NCI-H1436 (cell line): ENCODE measurements at places on chromosomes 1 and 21.
A peak's percentile ranks its signal among the peaks of the same experiment; 100 is the strongest.

GRCh38 chr1:95263450-95263849 is 29.4 kb downstream of the RWDD3 start:
- DNase-seq = no peak

DNA sequence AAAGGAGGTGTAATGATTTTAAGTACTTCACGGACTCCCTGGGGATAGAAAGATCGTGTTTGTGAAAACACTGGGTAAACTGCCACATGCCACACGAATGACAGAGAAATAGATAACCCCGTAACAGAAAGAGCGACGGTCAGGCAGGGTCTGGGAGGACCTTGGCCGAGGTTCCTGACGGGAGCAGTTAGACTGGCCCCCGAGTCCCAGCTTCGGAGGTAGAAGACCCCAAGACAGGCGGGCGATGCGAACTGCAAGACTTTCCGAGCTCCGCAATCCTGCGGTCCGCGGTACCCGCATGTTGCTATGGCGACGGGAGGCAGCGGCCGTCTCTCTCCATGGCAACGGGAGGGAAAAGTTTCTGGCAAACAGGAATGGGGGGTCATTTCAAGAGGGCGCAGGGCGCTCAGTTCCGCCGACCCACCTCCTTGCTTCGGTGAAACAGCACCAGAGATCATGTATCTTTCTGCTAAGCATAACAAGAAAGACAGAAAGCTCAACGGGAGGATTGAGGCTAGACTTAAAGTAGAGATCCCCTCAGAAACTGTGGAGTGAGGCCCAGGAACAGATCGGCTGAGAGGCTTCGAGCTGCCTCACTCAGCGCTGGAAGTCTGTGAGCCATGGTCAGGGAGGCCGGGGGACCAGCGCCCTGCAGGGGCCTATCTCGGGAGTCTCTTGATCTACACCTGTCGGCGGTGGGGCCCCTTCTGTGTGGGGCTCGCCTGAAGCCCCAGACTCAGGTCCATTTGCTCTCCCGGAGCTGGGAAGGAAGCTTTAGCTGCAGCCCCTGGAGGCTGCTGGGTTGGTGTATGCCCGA is 685 bp upstream of the SYT6 start:
- no peak for DNase-seq

GRCh38 chr1:234884701-234885100 is 243.9 kb downstream of the TOMM20 start:
- no peak for DNase-seq

GRCh38 chr1:153583976-153584375 is 18.3 kb upstream of the S100A2 start:
- DNase-seq = no peak

- DNase-seq = no peak
Observed at GRCh38 chr1:159010391-159010790, 684 bp downstream of the IFI16 start.

DNA sequence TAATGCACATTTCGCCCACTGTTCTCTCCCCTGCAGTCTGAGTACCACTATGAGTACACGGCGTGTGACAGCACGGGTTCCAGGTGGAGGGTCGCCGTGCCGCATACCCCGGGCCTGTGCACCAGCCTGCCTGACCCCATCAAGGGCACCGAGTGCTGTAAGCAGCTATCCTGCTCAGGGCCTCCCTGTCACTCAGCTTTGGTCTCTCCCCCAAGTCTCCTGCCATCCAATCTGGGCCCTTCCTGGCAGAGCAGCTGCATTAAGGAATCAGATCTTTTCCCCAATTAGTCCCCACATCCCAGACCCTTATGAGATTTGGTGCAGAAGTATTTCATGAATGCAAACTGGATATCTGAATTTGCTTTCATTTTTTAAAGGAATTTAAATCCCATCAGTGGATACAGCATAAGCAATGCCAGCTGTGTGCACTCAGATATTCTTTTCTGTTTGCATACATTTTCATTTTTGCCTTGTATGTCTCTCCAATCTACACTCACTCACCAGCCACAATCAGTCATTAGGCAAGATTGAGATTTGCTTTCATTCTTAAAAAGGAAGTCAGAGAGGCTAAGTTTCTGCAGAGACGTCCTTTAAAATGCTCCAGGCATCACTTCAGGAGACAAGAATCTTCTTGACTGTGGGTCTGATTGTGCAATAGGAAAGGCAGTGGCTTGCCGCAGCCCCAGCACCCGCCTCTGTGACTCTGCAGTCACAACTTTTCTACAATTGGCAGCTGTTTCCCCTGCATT is 48.1 kb downstream of the ELAPOR1 start:
- DNase-seq = no peak

- DNase-seq = no peak
Observed at GRCh38 chr21:16376673-16377072, 646.9 kb downstream of the USP25 start.

GRCh38 chr1:192588546-192588945 is 13.0 kb downstream of the RGS1 start:
- DNase-seq = no peak

DNA sequence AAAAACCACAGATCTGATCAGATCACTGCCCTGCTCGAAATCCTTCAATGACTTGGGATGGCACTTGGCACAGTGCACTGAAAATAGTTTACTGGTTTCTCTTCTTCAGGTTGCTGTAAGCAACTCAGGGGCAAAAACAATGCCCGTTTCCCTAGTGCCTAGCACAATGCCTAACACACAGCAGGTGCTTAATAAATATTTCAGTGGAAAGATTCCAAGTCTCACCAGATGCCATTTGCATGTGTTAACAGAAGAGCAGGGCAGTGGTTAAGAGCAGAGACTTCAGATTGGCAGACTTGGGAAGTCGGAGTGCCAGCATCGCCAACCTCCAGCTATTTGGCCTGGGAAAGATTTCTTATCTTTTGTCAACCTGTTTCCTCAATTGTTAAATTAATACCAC is 10.9 kb upstream of the METTL25B start:
- DNase-seq = no peak

DNA sequence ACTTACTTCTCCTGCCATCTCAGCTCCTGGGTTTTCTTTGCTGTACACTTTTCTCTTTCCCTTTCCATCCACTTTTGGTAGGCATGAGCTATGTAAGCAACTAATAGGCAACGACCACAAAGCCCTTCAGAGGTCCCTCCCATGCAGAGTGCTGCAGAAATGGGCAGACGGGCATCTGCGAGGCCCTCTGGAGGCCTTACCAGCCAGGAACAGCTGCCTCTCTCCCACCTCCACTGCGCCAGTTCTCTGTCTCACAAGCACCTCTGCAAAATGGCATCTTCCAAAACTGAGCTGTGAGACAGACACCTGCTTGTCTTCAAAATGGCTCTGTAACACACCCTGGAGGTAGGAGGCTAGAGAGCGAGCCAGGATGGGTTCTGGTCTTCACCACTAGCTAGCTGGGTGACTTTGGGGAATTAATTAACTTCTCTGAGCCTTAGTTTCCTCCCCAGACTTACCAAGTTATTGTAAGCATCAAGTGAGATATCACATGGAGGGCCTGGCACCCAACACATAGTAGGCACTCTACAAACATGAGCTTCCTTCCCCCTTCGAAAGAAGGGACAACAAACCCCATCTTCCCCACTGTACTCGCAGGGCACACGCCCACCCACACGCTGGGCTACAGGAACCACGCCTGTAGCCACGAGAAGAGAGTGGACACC is 62.0 kb downstream of the BCAR3 start:
- DNase-seq = peak; percentile 39

GRCh38 chr1:51305371-51305823 is 25.0 kb downstream of the TTC39A start:
- DNase-seq = no peak

DNA sequence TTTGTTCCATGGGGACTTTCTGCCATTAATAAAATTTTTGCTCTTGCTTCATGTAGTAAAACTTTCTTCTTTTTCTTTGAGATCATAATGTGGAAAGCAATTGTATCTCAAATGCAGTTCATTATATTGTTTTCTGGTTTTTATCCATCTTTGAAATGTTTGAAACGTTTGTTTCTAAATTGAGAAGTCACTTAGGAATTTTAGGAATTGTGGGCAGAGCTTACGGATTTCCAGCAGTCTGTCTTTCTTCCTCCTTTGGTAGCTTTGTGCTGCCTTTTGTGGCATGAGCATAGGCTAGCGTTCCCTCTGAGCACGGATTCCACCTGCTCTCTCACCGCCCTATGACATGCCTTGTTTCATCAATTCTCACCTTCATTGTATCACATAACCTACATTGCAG is 2.9 kb upstream of the ST6GALNAC5 start:
- DNase-seq = no peak

DNA sequence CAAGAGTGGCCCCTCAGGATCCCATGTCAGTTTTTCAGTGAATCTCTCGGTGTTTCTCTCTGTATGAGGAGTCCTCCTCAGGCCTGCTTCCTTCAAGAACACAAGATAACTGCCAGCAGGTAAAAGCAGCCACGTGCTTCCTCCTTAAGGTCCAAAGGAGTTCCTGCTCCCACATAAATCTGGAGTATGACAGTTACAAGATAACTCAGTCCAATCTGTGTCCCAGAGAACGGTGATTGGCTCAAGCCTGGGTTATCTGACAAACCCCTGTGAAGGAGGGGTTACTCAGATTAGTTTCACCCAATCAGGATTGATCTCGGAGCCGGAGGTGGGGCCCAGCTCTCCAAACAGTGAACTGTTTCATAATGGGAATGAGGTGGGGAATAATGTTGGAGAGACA is 5.8 kb upstream of the ANKRD13C start:
- no peak for DNase-seq

DNA sequence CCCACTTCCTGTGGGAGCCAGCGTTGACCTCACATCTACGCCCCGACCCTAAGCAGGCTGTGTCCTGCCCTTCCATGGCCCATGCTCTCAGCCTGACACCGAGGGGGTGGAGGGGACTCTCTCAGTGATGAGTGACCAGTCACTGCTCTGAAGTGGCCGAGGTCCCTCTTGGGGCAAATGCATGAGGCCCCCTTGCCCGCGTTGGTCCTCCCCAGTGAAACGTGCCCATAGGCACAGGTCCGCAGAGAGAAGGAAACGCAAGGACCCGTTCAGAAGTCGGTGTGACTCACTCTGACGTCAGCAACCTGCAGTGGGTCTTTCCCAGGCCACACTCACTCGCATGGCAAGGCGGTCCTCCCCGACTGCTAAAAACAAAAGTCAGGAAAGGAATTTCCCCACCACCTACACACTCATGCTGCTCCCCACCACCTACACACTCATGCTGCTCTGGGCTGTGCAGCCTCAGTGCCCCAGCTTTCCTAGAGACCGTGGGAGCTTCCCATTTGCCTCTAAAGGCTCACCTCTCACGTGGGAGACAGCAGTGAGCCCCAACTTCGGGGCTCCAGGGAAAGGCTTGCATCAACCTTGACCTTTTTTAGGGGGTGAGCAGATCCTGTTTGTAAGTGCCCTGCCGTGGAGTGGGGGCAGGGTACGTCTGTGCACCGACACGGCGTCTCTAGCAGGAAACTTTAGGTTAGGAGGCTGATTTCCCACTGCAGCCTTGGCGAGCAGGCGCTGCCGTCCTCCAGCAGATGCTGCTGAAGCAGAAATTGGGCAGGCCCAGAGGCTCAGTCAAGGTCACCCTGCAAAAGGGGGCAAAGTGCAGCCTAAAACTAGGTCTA is 11.4 kb downstream of the UBASH3A start:
- DNase-seq = no peak

- no peak for DNase-seq
Observed at GRCh38 chr1:19769211-19769932, 30.3 kb downstream of the TMCO4 start.

GRCh38 chr1:86137436-86137835 is 19.1 kb downstream of the COL24A1 start:
- no peak for DNase-seq

- no peak for DNase-seq
Observed at GRCh38 chr1:168848051-168848450, 119.0 kb upstream of the DPT start.

DNA sequence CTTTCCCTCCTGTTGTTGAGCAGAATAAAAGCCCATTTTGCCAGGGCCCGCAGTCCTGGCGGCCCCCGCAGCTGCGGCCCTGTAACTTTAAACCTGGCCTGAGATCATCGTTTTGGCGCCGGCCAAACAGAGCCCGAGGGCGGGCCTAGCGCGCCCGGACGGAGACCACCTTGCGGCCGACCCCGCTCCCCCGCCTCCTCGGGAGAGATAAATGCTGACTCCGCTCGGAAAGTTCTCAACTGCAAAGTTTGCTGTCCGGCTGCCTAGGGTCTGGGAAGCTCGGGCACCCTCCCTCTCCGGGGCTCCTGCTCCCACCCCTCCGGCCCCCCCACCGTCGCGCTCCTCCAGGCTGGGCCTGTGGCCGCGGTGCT is at the start of gene PDPN:
Gene PDPN, plus strand, starts transcription at position 238 of the 371 bp plus-strand sequence. CDS start 202 bp downstream, outside the sequence.
- no peak for DNase-seq

DNA sequence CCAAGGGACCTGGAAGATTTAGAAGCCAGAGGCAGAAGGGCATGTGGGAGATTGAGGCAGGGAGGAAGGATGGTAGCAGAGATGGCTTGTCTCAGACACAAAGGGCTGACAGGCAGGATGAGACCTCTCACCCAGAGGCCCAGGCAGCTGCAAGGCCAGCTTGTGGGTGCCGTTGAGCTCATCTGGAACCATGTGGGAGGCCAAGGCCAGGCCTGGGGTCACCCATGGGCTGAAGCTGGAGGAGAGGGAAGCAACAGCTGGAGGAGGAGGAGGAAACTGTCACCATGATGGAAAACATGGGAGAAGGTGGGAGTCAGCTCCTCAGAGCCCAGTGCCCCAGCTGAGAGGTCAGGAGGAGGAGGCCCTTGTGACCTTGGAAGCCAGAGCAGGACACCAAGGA is 6.4 kb downstream of the CRABP2 start:
- no peak for DNase-seq

- no peak for DNase-seq
Observed at GRCh38 chr1:31488528-31488927, 75.5 kb downstream of the SERINC2 start.

DNA sequence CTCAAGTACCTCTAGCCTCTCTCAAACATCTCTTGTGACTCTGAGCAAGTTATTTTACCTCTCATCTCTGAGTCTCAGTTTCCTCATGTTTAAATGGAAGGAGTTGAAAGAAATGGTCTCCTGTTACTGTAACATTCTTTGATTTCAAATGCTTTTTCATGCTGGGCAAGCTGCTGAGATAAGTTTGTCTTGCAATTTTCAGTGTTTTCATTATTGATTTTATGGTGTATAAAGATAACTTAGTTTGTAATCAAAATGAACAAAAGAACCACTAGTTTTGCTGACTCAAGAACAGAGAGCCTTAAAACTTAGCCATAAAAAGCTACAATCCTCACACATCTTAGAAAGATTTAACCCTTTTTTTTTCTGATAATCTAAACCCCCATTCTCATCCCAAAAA is 4.5 kb downstream of the LIPI start:
- DNase-seq = no peak

- DNase-seq = no peak
Observed at GRCh38 chr1:21157054-21157453, 19.6 kb downstream of the EIF4G3 start.

DNA sequence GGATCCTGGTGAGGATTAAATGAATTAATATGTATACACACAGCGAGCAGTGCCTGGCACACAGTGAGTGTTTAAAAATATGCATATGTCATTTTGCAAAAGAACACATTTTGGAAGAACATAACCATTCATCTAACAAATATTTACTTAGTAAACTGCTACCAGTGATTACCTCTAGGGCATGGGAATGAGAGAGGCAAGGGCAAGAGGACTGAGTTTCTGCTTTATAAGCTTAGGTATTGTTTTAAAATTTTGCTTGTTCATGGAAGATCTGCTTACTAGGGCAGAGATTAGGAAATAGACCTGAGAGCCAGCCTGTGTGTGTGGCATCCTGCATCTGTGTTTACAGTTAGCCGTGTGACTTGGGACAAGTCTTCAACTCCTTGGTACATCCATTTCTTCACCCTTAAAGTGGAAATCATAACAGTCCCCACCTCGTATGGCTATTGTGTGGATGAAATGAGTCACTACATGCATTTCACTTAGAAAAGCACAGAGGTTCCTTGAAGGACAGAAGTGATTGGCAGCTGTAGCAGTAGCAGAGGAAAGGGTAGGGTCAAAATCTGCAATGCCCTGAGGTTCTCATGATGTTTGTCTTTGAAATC is 198.5 kb upstream of the FMN2 start:
- DNase-seq = no peak
